ENCODE measurements at places on chromosomes 16 and 17. TPM values are rescaled to one million over a fixed set of nuclear protein-coding genes. Genes with fewer than 3 reads are reported as not detected.

Gene TEX14
- total RNA-seq, result under 0.01 TPM

Gene OR2C1
- total RNA-seq, result 0.09 TPM

Gene CDH13
- 61.8 TPM for total RNA-seq

Gene KRT36
- not detected for total RNA-seq

Gene NAA38
- 113 TPM for total RNA-seq

Gene RAB26
- total RNA-seq, result 0.71 TPM

Gene PLXDC1
- total RNA-seq, result 0.28 TPM

Gene KRTAP2-2
- not detected for total RNA-seq

Gene TBC1D3I
- total RNA-seq, result 0.28 TPM

Gene ENPP7
- not detected for total RNA-seq

Data from smooth muscle cell of bladder (primary cell).